ENCODE measurements at places on chromosomes 5 and 9. TPM values are rescaled to one million over a fixed set of nuclear protein-coding genes. Genes with fewer than 3 reads are reported as not detected.

EQTN gene
- total RNA-seq = not detected

FCN1 gene
- not detected for total RNA-seq

AGXT2 gene
- not detected for total RNA-seq

ZNF462 gene
- 4.2 TPM for total RNA-seq

- no peak for DNase-seq
Measured at GRCh38 chr9:85510830-85511504, 230.8 kb downstream of the AGTPBP1 start.

DNA sequence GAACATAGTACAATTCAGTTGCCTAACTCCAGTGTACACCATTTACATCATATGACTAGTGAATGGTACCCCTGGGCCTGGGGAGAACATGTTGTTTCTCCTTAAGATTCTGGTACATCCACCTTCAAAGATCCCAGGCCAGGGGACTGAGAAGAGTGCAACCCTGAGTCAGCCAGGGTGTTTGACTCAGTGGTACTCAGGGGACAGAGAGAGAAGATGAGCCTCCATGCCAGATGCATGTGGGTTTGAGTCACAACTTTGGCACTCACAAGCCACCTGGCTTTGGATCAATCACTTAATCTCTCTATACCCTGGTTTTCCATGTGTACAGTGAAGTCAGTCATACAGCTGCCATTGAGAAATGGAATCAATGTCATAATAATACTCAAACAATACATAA, 53.7 kb downstream of the MAP1B start:
- DNase-seq = no peak

FOXD4 gene
- total RNA-seq = 0.20 TPM
